NCI-H2081 treated with DMSO at 0.1 percent for 48 hours (cell line): ENCODE measurements at places on chromosomes 4 and X.

GRCh38 chrX:7925867-7926472, 1.2 kb downstream of the PNPLA4 start:
- DNase-seq = peak; percentile 17

DNA sequence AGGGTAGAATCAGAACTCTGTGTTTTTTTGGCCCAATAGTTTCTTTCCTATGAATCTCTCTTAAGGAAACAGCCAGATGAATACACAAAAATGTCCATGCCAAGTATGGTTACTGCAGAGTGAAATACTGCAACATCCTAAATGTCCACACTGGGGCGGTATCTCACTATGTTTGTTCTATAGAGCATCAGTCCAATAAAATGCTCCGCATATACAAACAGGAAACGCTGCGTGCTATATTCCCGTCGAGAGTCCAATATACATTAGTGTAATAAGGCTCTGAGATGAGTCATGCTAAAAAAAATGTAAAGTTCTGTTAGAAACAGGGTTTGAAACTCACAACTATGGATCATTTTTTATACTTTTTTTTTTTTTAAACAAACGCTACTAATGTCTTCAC, 72.9 kb upstream of the ENOX2 start:
- peak; percentile 2 for DNase-seq

- no peak for DNase-seq
Measured at GRCh38 chr4:47667552-47667951, 170.3 kb downstream of the CORIN start.

- no peak for DNase-seq
Measured at GRCh38 chr4:6095023-6095752, 77.0 kb upstream of the C4orf50 start.

DNA sequence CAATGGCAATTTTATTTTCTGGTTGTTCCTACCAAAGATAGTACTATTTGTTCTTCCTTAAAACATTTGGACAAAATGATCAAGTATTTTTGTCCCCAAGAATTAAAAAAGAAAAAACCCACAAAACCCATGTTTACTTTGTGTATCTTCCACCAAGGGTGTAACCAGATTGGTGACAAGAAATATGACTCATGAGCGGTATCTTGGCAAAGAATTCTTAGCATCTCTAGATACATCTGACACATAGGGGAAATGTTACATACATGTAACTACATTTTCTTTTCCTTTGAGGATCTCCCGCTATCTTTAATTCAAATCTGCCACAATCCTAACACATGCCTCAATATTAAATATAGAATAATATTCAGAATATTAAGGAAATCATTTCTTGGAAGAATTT, 78.7 kb downstream of the WDFY3 start:
- no peak for DNase-seq

DNA sequence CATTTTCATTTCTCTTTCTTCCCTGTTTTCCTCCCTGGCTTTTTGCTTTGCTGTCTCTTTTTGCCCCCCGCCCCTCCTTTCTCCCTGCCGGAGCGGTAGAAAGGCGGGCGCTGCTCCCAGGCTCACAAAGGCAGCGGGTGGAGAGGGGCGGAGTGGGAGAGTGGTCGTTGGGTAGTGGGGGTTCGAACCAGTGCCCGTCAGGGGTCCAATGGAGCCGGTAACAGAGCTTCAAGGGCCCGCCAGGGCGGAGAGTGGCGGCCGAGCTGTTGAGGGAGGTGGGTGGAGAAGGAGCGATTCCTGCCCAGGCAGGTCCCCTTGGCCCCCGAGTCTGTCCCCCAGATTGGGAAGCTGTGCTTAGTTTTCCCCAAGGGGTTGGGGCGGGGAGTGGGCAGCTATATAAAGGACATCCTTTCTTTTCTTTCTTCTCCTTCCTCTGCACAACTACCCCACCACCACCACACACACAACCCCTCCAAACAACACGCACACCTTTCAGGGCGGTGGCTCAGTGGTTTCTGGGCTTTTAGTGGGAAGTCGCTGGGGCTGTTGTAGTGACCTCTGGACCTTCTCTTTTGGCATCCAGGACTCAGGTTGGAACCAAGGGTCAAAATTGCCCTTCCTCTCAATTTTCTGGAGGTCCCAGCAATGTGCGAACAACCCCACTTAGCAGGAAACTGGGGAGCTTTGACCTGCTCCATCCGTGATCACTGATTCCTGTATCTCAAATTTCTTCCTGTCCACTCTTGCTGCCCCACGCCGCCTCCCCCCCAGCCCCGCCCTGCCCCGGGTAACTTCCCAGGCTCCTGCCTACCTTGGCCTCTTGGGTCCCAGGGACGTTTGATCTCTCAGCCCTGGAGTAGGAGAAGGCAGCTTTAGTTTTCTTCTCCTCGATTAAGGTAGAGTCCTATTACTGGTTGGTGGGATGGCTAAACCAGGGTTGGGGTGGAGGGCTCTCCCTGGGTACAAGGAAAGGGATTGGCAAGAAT, 1.9 kb downstream of the EFNB1 start:
- DNase-seq = no peak

DNA sequence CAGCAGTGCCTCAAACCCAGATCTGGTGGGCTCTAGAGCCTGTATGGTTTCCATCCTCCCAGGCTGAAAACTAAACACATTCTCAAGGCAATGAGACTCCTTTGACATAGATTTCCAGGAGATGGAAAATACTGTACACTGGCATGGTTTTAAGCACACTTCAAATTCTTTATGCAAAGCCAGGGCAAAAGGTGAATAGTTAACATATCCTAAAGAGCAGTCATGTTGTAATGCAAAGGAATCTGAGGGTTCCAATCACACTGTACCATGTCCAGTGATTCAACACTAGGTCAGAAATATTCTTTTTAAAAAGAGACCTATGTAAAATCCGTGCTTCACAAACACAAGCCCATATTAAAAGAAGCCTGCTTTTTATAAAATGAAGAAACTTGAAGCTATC, 195.3 kb downstream of the QDPR start:
- no peak for DNase-seq

DNA sequence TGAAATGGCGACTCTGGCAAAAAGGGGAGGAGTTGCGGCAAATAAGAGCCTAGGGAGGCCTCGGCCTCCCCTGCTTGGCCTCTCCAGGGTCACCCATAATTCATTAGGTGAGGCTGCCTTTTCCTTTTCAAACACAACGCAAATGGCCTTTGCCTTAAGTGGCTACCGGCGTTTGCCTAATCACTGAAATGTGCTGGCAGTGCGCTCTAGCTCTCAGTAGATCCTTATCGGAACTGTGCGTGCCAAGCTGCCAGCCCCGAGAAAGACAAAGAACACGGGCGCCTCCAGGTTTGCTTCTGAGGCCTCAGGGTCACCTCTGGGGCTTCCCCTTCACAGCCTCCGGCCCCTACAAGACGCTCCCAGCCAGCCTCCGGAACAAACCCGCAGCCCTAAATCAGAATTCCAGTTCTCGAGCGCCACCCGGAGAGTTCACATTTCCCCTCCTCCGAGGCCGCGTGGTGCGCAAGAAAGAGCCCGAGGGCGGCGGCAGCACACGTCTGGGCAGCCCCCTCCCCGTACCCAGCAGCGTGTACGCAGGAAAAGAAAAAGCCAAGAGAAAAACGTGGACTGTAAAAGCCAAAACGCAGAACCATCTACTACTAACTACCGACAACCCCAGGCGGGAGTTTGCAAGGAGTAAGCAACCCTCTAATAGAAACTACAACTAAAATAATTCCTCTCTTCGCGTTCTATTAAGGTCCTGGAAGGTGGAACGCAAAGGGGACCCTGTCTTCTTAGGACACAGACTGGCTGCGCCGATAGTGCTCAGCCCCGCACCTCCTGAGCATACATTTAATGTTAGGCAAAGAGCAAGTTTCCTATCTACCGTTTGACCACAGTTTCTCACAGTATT, 76.5 kb upstream of the BCOR start:
- no peak for DNase-seq

- no peak for DNase-seq
Measured at GRCh38 chr4:89871211-89871610, 23.4 kb upstream of the MMRN1 start.

DNA sequence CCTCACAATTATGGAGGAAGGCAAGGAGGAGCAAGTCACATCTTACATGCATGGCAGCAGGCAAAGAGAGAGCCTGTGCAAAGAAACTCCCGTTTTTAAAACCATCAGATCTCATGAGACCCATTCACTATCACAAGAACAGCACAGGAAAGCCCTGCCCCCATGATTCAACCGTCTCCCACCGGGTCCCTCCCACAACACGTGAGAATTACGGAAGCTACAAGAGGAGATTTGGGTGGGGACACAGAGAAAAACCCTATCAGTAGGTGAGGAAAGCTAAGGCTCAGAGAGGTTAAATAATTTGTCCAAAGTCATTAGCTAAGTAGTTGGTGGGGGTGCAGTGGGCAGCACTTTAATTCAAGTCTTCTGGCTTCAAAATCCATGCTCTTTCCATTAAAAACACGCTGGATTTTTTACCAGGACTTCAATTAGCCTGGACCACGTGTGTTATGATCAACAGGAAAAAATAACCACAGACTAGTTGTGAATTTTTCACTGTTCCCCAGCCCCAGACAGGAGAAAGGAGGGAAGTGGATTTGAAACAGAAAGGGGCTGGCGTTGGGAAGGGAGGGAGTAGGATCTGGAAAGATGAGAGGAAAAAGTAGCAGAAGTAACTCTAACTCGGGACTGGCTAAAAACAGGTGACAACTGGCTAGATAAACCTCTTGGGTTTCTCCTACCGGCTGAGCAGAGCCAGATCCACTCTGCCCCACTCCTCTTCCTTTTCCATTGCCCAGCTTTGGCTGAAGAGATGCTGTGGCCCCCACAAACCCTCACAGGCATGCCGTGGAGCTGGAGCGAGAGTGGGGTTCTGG, 986 bp downstream of the MTMR8 start:
- no peak for DNase-seq

DNA sequence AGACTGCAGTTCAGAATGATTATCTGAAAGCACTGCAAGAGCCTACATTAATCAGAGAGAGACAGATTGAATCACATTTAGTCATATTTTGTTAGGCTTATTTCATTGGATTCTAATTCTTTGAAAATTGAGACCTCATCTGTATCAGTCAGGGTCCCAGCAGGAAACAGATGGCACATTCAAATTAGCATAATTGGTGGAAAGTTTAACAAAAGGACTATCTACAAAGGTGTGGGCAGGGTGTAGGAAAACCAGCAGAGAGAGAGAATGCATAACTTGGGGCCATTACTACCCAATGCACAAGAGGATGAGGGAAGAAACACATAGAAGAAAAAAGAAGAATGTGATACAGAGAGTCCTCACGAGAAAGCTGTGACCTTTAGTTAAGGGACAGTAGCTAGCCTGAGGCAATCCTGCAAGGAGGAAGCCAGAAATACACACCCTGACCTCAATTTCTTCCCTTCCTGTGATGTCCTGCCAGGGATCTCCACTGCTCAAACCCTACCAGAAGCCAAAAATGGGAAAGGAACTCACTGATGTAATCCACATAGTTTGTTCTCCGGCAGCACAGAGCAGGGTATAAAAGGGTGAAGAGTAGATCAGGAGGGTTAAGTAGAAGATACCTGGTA, 17.7 kb upstream of the XKRX start:
- DNase-seq = no peak

DNA sequence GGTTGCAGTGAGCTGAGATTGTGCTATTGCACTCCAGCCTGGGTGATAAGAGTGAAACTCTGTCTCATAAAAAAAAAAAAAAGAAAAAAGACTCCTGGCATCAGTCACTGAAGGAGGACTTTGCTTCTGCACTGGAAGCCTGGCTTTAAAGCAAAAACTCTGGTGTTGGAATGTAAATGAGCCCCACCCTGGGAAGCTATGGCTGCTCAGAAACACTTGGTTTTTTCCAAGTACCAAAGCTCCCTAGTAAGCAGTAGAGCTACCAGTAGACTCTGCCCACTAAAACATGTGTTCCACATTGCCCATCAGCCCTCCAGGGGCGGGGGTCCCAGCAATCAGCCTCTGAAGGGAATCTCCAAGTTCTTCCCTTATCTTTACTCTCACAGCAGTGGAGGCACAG, 154.4 kb downstream of the SHROOM3 start:
- no peak for DNase-seq

DNA sequence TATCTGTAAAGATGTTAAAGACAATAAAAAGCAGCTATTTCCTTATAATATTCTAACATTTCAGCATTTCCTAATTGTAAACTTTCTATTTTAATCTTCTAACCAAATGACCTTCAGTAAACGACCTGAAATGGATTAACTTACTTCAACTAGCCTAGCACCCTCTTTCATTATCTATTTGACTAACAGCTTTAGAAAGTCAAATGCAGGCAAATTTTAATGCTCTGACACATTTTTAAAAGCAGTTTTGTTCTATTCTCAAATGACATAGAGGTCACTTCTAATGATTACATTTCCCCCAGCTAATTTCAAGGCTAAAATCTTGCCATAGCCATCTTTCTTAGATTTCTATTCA, 41.9 kb downstream of the SLC7A11 start:
- DNase-seq = no peak

DNA sequence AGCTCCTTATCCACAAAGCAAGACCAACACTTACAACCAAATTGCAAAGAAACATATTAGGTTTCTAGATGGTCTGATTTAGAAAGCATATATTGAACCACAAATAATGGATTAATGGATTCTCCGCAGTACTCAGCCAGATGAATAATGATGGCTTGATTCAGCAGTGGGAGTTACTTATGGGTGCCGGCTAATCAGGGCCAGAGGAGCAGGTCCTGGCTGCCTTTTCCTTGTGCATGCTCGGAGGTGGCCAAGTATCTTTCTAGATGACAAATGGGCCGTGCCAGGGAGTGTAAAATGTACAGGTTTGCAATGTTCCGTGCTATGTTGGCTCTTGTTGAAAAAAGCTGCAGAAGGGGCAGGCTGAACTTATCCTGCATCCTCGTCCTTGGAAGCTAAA, 70.2 kb downstream of the VCX3A start:
- DNase-seq = no peak

GRCh38 chrX:1657367-1658070, 42.7 kb downstream of the ASMT start:
- no peak for DNase-seq

DNA sequence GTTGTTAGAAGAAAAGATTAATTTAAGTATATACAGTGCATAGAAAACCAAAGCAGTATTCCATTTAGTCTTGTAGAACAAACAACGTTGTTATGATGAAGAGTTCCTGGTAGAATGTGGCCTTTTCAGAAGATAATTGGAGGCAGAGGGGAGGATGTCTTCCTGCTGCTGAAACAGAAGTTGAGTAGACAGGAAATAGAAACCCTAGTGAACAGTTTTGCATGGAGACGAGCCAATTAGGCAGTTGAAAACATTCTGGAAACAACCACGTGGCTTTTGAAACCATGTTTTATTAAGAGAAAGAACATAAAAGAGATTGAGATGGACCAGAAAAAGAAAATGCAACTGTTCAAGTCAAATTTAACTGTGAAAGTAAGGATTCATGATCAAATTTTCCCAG, 325.2 kb downstream of the CAMK2D start:
- DNase-seq = no peak

- DNase-seq = no peak
Measured at GRCh38 chrX:77733342-77733741, 52.7 kb downstream of the ATRX start.
